HepG2 (cell line): ENCODE measurements at places on chromosomes 12 and 14. TPM values are rescaled to one million over a fixed set of nuclear protein-coding genes. Genes with fewer than 3 reads are reported as not detected.

DNA sequence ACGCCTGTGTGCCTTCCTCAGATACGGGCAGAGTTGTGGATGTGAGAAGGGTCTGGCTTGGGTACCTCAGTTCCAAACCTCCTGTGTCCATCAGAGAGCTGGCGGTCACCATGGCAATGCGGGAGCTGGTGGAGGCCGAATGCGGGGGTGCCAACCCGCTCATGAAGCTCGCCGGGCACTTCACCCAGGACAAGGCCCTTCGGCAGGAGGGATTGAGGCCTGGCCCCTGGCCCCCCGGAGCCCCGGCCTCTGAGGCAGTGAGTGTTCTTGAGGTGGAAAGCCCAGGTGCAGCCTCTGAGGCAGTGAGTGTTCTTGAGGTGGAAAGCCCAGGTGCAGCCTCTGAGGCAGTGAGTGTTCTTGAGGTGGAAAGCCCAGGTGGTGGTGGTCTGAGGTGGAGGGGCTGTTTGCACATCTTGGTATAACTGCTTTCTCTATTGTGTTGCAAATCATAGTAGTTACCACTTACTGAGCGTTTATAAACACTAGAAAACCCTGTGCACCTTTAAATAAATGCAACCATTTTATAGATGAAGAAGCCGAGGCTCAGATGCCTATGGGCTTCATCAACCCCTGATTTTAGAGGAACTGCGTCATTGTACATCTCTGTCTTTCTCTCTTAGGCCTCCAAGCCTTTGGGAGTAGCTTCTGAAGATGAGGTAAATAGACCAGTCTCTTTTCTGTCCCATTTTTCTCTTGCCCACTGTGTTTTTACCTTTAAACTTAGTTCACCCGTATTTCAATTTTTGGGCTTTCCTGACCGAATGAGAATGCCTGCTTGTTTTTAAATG, 976 bp downstream of the PEX5 start:
- peak; percentile 12 for DNase-seq

CLEC14A gene
- not detected in 2 replicates for total RNA-seq

DNA sequence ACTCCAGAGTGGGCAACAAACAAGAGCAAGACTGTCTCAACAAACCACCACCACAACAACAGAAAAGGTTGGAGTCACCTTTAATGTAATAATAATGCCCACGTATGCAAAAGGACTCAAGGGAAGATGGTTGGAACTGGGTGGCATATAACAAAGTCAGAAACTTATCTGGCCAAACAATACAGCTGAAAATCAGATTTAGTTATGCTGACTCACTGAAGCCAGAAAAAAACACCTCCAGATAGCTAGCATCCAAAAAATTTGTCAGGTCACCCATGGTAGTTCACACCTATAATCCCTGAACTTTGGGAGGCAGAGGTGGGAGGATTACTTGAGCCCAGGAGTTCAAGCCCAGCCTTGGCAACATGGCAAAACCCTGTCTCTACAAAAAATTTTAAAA, 24.4 kb downstream of the SLC11A2 start:
- no peak for DNase-seq

DNA sequence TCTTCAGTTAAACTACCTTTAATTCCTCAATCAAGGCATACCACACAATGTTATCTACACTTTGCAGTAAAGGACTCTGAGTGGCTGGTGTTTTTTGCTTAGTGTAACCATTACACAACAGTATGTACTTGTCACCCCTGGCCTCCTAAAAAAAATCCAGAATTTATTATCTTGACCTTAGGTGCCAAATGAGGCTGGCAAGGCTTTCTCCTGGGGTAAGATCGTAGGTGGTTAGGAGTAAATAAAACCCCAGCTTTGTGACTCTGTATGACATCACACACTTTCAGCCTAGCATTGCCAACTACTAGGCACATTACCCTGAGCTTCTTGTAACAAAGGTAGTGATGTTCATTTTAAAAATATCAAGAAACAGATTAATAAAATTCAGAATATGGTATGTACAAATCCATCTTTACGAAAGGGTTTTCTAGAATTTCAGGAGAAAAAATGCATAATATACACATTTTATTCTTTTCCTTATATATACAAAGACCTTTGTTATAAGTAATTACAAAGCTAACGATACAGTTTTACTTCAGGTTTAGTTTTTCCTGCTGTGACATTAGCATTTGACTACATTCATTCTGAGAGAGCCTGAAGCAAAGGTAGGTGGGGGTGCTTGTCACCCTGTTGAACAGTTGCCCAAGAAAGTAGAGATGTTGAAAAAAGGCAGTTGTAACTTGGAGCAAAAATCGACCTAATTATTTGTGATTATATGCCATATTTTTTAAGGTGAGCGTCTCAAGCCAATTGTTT, 13.5 kb downstream of the TCL1A start:
- no peak for DNase-seq

TAS2R13 gene
- total RNA-seq, result 0.46 and 1.3 TPM in 2 replicates

DNA sequence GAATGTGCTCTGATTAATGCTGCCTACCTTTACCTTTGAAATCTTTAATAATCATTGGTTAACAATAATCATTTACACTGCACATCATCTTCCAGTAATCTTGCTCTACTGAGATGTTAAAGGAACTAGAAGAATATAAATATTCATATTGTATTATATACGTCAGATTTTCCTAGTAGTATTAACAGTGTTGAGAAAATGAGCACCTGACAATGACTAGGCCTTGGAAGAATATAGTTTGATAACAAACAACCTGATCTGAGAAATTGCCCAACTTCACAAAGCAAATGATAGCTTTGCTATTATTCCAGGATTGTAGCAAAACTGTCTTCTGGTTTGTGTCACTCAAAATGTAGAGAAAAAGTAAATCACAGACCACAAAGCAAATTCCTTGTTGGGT, 467.1 kb downstream of the NOVA1 start:
- DNase-seq, result no peak

GRCh38 chr14:73467800-73468199, 9.5 kb upstream of the NUMB start:
- no peak for DNase-seq

DNA sequence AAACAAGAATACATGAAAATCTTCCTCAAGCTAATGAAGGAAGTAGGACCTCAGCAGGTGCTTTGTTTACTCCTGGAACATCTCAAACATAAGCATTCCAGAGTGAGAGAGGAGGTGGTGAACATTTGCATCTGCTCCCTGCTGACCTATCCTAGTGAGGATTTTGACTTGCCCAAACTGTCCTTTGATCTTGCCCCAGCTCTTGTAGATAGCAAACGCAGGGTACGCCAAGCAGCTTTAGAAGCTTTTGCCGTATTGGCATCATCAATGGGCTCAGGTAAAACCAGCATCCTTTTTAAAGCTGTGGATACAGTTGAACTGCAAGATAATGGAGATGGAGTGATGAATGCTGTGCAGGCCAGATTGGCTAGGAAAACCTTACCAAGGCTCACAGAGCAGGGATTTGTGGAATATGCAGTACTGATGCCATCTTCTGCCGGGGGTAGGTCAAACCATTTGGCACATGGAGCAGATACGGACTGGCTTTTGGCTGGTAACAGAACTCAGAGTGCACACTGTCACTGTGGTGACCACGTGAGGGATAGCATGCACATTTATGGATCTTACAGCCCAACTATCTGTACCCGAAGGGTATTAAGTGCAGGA, 1.9 kb downstream of the TOGARAM1 start:
- DNase-seq, result peak; percentile 41

DNA sequence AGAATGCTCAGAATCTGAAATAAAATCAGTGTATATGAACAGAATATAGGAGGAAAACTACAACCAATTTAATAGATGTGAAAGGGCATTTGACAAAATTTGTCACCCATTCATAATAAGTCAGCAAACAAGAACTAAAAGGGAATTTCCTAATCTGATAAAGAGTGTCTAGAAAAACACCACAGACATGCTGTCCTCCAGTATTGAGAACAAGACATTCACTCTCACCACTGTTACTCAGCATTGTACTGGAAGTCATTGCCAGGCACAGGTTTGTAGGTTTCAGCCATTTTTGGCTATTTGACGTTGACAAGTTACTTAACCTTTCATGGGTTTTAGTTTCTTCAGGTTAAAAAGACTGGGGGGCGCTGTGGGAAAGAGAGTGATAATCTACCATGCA, 13.2 kb downstream of the EIF2S1 start:
- no peak for DNase-seq

DNA sequence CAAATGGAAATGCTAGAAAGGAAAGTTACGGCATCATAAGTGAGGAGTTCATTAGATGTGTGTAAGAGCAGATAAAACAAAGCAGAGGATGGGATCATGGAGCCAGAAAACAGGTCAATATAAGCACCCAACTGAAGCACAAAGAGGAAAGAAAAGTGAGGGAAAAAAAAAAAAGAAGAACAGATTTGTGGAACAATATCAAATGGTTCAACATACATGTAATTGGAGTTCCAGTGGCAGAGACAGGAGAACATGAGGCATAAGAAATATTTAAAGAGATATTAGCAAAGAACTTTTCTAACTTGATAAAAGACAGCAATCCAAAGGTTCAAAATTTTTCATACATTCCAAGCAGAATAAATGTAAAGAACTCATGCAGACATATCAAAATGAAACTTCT, 54.1 kb downstream of the SPTSSA start:
- no peak for DNase-seq

DNA sequence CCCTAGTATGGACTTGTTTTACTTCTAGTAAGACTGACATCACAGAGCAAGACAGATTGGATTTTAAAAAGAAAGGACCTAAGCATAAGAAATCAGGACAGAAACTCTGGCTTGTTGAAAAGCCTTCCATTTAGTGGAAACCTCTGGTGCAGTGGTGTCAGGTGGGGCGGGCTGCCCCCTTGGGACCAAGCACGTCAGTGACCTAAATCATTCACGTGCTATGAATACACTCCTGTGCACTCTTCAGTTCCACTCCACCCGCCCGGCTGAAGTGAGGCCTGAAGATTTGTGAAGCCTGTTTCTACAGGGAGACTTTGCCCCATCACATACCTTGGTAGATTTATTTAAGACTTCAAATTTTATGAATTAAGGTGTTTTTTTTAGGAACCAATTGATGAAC, 58.2 kb upstream of the STRN3 start:
- DNase-seq, result peak; percentile 42

DNA sequence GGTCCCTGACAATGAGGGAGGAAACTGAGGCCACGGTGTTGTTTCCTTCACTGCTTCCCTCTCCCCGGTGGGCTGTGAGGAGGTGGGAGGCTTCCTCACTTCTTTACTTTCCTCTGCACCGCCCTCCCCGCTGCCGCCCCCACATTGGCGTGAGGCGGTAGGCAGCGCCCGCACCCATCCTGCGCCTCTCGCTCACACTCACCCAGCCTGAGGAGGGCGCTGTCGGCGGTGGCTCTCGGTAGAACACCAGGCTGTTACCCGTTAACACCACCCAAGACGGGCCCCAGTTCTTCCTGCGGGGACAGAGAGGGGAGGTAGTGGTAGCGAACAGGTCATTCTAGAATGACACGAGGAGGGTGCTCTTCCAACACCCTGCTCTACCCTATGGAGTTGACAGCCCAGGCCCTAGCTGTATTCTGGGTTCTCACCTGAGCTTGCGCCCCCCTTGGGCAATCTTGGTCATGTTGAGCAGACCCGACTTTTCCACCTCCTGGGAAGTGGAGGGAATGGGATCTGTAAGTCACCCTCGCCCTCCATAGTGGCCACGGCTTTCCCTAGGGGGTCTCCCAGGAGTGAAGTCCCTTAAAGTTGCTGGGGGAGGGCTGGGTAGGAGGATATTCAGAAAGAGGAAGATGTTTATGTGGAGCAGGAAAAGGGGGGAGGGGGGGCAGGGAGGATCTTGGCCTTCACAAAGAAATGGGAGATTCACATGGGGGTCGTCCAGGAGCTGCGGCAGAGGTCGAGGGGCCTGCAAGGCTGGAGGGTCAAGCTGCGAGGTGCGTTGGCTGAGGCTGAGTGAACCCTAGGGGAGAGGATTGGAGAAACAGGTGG, 3.3 kb downstream of the ARHGAP9 start:
- DNase-seq, result no peak

LALBA gene
- not detected in 2 replicates for total RNA-seq

GRCh38 chr12:111748151-111748672, 18.5 kb upstream of the ALDH2 start:
- DNase-seq, result no peak

GRCh38 chr12:26279908-26280307, 84.5 kb downstream of the SSPN start:
- DNase-seq, result no peak

- no peak for DNase-seq
Observed at GRCh38 chr12:52417740-52418139, 11.6 kb upstream of the KRT82 start.

DNA sequence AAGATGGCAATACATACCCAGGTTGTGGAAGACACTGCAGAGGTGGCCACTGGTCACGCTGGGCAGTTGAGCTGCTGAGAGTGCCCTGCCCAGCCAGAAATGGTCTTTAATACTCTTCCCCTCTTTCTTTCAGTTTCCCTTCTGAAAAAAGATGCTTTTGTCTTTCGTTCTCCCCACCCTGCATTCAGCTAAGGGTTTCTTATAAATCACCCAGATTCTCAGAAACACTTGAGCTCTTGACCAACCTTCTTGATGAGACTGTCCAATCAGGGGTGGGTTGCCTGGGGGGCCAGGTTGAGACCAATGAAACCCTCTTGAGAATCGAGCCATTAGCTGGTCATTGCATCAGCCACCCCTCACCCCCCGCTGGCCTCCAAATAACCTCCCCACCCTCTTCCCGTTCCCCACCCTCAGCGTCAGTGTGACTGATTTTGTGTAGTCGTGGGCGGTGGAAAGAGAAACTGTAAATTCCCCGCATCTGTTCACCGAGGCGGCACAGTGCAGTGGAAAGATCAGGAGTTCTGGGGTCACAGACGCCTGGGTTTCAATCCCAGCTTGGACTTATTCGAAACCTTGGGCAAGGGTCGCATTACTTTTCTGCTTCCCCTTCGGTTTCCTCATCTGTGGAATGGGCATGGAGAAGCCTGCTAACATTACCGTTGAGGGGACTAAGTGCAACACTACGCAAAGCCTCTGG, 52.3 kb downstream of the SLC25A47 start:
- DNase-seq, result peak; percentile 20

- no peak for DNase-seq
Observed at GRCh38 chr14:81132468-81132867, 88.3 kb downstream of the GTF2A1 start.

- DNase-seq, result peak; percentile 38
Observed at GRCh38 chr14:24080888-24081738, 9.8 kb downstream of the CPNE6 start.

RNU4-1 gene
- total RNA-seq, result 623 and 7,407 TPM in 2 replicates

LTA4H gene
- total RNA-seq, result 90.4 and 114 TPM in 2 replicates

KLRG1 gene
- 1.2 and 1.6 TPM in 2 replicates for total RNA-seq

DNA sequence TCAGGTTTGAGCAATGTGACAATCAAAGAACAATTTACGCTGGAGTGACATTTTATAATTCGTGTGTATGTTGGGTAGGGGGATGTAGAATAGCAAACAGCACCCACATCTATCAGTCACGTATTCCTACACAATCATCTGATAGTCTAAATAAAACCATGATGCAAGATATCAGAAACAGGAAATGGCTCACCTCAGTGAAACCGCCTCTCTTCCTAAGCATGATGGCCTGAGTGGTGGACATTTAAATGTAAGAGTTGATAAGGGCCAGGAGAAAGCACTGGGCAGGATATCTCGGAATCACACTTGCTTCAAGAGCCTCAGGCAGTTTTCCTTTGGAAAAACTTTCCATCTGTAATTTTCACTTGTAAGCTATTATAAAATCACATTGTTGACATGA, 128.2 kb downstream of the GRIP1 start:
- no peak for DNase-seq

- no peak for DNase-seq
Observed at GRCh38 chr12:19014240-19014639, 115.3 kb upstream of the PLEKHA5 start.

NPFF gene
- total RNA-seq, result 0.51 TPM in 1 of 2 replicates, not detected in the other

SELPLG gene
- total RNA-seq, result not detected in 2 replicates

NR2C1 gene
- 22.4 and 38.0 TPM in 2 replicates for total RNA-seq
